CD4-positive, alpha-beta T cell treated with Interleukin-17A for 4 hours (primary cell): ENCODE measurements at places on chromosomes 3 and 15.

DNA sequence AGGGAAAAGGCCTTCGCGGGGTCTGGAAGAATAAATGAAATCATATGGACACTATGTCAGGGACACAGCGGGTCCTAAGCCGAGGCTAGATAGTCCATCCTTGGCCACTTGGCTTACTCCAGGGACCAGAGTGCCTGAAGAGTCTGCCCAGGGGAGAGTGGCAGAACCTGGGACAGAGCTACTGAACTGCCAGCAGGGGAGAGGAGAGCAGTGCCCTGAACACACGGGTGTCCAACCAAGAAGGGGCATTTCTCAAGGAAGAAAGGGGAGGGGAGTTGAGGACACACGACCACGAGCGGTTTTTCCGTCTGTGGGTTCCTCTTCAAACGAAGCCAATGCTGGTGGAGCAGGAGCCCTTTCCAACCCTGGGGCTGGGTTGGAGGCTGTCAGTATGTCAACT is 1.0 kb downstream of the ACAN start:
- DNase-seq: no peak

GRCh38 chr3:146612015-146612414 is 6.9 kb upstream of the PLSCR5 start:
- no peak for DNase-seq

- no peak for DNase-seq
Observed at GRCh38 chr3:170327040-170327808, 30.3 kb upstream of the SKIL start.

- DNase-seq: no peak
Observed at GRCh38 chr3:176927706-176928581, 269.3 kb downstream of the TBL1XR1 start.

DNA sequence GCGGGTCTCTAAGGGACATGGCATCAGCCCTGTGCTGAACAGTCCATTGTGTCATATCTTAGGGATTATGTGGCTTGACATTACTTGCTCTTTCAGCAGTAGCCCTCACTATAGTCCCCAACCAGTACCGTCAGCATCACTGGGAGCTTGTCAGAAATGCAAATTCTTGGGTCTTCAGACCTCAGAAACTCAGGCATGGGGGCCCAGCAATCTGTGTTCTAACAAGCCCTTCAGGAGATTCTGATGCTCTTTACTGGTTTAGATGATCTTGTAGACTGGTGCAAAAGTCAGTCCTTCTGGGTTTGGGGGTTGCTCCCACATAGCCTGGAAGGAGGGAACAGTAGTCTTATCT is 39.0 kb upstream of the TRAK1 start:
- DNase-seq: no peak

DNA sequence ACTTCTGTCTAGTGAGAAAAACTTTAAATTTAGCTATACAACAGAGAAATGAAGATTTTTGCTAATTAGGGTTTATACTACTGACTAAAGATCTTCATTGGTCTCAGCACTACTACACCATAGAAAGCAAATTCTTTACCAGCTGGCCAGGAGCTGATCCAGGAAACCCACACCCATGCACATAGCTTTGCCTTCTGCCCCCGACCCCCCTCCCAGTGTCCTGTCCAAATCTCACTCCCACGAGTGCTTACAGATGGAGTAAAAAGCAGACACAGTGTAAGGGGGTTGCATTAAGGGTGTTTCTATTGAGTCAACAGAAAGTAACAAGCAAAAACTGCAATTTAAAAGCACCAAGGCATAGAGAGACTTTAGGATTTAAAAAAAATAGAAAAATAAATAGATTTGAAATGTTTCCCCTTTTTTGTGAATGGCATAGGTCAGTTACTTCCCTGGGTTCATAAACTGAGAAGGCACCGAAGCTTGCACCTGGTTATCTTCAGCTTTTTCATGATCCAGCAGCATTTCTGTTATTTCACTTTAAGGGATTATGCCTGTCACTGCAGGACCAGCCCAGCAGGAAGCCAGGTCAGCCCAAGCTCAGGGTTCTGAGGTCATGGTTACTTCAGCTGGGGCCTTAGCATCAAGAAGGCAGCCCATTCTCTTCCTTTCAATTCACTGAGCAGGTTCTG is 124.3 kb downstream of the CTNNB1 start:
- DNase-seq: no peak

DNA sequence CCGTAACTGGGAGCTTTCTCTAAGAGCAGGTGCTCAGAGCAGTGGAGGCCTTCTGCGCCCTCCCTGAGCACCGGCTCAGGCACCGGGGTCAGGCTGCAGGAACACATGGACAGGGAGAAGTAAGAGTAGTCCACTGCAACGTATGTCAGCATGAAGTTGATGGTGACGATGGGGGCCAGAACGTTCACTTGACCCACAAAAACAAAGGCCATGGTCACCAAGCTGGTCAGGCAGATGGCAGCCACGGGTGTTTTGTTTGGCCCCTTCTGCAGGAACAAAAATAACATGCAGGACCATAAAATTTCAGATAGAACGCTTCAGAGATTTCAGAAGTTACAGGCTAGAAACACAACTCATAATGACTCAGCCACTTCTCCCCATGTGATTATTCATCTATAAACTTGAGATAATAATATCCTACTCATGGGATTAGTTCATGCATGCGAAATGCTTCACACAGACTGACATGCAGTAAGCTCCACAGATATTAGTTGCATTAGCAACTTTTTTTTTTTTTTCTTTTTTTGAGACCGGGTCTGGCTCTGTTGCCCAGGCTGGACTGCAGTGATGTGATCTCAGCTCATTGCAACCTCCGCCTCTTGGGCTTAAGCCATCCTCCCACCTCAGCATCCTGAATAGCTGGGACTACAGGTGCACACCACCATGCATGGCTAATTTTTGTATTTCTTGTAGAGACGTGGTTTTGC is 52.2 kb upstream of the HEG1 start:
- DNase-seq: no peak

- no peak for DNase-seq
Observed at GRCh38 chr3:188772886-188773285, 398.9 kb upstream of the TPRG1 start.

DNA sequence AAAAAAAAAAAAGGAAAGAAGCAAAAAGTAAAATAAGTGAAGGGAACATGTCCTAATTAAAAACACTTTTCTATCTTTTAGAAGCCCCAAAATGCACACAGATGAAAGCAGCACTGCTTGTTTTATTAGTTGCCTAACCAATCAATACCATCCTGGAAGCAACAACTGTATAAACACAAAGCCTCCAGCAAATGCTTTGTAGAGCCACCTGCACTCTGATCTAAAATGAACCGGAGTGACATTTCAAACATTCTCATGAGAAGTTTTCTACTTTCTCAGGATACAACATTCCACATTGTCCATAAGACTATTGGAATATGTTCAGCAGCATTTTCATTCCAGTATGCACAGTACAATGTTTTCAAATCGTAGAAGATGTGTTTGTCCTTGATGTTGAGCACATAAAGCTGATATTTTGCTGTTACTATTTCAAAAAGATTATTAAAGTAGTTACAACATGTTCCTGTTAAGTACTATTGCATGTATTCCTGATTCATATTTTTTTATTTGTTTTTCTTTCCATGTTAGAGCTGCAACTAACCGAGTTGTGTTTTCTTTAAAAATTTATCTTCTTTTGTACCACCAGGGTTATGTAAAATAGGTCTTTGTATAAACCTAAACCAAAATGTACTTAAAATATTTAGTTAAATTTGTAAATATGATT is 50.3 kb upstream of the PLSCR5 start:
- no peak for DNase-seq

- DNase-seq: no peak
Observed at GRCh38 chr3:74614107-74614967, at the start of gene CNTN3. CNTN3 (minus strand) TSS chr3:74614659; CDS start chr3:74521112, 93,547 bp downstream.

DNA sequence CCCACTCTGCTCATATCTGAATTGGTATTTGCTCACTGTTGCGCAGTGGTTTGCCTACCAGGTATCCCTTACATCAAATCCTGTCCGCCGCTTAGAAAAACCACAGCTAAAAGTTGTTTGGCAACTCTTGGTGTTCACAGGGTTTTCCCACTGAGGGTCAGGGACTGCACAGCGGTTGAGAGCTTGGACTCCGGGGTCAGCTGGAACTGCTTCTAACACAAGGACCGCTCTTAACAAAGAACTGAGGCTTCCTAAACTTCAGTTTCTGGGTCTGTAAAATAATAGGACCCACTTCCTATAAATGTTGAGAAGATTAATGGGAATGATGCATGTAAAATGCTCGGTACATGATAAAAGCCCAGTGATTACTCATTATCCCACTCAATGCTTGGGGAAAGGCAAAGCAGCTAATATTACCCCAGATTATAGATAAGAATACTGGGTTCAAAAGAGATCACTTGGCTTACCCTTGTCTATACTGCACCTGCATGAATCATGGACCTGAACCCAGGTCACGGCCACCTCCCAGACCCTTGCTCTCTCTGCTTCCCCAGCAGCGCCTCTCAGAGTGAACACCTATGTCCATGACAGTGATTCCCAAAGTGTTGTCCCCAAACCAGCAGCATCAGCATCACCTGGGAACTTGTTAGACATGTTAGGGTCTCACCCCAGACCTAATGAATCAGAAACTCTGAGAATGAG is 36.1 kb downstream of the LIPC start:
- no peak for DNase-seq

DNA sequence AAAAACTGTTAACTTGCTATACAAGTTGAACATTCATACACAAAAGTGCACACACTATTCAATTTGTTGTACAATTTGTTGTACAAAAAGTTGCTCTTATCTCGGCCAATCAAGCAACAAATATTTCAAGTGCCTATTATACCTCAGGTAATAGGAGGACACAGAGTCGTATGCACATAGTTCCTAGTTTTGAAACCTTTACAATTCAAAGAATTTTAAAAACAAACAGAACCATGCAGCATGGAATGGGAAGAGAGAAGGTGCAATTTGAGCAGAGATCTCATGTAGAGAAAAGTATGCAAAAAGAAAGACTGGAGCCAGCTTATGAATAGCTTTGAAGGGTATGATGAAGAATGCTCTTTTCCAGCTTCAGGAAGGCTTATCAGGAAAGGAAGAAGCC is 46.5 kb upstream of the ARPP19 start:
- DNase-seq: no peak

GRCh38 chr3:36784138-36784635 is 19.8 kb upstream of the DCLK3 start:
- DNase-seq: no peak

- DNase-seq: no peak
Observed at GRCh38 chr3:127170814-127171213, 22.1 kb upstream of the PRR23E start.

GRCh38 chr3:187256051-187256616 is 35.4 kb downstream of the MASP1 start:
- DNase-seq: no peak

GRCh38 chr3:190048932-190049441 is 71.7 kb downstream of the P3H2 start:
- no peak for DNase-seq

GRCh38 chr15:69604072-69604411 is 151.4 kb downstream of the RPLP1 start:
- DNase-seq: peak; percentile 9

DNA sequence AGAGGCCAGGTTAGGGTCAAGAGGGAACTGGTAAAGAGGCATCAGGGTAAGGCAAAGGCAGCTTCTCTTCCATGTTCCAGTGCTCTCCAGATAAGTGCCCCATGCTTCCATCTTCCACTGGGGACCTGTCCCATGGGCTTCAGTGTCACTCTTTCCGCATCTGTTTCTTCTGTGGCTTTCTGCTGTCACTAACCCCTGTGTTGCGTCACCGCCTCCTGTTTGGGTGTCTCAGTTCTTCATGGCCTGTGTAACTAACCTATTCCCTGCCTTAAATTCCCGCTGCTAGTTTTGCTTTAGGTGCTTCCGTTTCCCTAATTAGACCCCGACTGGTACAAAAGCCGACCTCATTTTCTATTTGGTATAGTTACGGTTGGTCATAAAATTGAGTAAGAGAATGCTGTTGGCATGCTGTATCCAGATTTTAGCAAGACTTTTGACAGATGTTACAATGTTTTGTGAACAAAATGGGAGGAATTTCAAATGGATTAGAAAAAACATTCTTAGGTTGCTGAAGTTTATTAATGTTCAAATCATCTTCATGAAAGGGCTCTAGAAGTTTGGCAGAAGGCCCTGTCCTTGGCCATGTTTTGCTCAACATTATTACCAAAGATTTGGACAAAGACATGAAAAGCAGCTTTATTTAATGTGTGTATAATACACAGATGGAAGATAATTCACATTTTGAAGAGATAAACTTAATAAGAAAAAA is 245.3 kb downstream of the BBX start:
- DNase-seq: no peak

DNA sequence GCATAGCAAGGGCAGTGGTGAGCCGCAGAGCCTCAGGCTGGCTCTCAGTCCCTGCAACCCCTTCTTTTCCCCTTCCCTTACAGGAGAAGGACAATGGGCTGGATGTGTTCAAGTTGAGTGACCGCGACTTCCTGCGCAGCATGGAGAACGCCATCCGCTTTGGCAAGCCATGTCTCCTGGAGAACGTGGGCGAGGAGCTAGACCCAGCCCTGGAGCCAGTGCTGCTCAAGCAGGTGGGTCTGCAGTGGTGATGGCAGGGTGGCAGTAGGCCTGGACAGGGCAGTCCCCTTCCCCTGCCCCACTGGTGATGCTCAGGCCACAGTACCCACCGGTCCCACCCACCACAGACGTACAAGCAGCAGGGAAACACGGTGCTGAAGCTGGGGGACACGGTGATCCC is 53.8 kb downstream of the SEMA3G start:
- no peak for DNase-seq

- DNase-seq: no peak
Observed at GRCh38 chr3:155411500-155412223, 118.2 kb upstream of the STRIT1 start.

DNA sequence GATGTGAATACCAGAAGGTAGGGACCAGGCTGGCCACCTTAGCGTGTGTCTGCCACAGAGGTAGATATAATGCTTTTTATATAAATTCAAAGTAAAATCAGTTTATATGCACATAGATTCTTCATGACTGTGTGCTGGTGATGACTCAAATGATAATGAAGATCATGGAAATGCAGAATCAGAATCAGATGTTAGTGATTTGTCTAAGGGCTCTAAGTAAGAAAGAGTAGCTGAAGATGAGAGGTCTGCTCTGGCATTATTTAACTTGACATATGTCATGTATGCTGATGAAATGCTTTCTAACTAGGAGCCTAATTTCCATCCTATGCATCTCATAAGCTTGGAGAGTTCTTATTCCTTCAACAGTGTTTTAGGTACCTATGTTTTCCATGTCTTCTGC is 50.3 kb upstream of the DPH6 start:
- DNase-seq: no peak

DNA sequence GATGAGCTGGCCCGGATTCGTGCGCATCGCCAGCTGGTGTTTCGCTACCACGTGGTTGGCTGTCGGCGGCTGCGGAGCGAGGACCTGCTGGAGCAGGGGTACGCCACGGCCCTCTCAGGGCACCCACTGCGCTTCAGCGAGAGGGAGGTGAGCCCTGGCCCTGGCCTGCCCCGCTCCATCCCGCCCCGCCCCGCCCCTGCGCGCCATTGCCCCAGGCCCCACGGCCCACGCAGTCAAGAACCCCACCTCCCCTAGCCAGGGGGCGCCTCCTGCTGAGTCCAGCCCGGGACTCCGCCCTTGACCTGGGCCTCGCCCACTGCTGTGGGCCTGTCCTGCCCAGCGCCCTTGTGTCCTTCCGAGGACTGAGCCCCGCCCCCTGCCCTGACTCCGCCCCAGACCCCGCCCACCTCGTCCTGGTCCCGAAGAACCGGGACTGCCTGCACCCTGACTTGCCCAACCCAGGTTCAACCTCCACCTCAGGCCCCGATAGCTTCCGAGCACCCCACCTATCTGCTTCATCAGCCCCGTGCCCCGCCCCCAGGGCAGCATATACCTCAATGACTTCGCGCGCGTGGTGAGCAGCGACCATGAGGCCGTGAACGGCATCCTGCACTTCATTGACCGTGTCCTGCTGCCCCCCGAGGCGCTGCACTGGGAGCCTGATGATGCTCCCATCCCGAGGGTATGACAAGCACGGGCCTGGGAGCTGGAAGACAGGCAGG is 14.8 kb downstream of the NT5DC2 start:
- DNase-seq: no peak
